ENCODE measurements at places on chromosomes 12 and 14.

- DNase-seq: no peak
Observed at GRCh38 chr12:130640496-130640895, 75.6 kb downstream of the RIMBP2 start.

GRCh38 chr14:70148351-70148750 lies 40.4 kb downstream of the SLC8A3 start:
- DNase-seq: no peak

GRCh38 chr12:455821-456220 lies 3.9 kb upstream of the B4GALNT3 start:
- no peak for DNase-seq

DNA sequence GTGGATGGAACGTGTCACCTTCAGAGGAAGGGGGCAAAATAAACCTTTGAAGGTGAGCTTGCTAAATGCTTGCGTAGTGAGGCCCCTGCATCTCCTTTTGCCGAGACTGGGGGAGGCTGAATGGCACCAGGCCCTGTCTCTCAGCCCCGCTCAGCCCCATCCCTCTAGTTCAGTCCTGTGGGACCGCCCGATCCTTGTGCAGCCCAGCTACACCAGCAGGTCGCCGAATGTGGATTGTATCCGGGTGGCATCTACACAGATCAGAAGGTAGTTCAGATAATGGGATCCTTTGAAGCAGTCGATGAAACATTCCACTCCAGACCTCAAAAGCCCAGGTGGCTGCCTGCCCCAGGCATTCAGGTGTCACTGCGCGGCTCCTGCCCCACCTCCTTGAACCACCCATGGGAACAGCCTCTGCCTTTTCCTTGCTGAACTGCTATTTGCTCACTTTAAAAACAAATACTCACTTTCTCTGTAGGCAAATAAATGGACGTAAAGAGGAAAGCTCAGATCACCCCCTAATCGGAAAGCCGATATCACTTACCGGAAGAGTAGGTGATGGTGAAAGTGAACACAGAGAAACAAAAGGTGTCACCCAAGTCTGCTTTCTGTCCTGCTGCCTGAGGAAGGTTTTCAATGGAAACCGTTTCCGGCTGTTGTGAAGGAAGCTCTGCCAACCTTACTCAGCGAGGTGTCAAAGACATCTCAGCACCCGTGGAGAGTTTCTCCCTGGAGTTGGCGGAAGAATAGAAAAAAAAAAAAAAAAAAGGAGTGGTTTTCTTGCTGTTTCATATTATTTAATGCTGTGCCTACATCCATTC lies 100.3 kb upstream of the NCOR2 start:
- no peak for DNase-seq

DNA sequence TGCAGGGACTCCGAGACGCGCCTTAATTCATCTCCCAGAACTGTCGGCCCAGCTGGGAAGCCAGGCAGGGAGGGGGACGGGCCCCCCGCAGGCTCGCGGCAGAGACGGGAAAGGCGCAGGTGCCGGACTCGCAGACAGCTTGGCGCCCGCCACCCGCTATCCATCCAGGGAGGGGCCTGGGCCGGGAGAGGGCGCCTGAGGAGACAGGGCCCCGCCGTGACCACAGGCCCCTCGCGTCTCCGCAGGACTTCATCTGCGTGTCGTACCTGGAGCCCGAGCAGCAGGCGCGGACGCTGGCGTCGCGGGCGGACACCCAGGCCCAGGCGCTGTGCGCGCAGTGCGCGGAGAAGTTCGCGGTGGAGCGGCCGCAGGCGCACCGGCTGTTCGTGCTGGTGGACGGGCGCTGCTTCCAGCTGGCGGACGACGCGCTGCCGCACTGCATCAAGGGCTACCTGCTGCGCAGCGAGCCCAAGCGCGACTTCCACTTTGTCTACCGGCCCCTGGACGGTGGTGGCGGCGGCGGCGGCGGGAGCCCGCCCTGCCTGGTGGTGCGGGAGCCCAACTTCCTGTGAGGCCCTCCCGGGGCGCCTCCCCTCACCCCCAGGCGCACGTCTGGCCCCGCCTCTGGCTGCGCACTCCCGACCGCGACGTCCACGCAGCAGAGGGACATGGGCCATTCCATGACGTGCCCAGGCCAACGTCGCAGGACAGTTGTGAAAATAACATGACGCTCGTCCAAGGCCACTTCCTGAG lies 60.6 kb downstream of the LGMN start:
- no peak for DNase-seq

DNA sequence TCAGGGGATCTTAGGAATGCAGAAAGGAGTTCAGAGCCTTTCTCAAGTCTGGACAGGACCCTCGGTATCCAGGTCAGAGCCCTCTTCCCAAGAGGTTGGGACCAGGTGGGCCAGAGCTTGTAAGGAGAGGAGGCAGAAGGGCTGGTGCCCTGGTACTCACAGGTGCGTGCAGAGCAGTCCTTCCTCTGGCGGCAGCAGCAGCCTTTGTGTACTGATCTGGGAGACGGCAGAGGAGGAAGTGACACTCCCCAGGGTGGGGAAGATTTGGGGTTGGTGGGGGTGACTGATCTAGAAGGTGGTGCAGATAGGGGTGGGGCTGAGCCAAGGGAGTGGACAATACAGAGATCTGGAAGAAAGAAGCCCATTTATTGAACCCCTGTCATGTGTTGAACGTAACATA lies at the start of gene ITGB7:
ITGB7 (minus strand) TSS at position 210 of the 400 bp plus-strand sequence. CDS start 6,808 bp downstream, outside the sequence.
- no peak for DNase-seq

DNA sequence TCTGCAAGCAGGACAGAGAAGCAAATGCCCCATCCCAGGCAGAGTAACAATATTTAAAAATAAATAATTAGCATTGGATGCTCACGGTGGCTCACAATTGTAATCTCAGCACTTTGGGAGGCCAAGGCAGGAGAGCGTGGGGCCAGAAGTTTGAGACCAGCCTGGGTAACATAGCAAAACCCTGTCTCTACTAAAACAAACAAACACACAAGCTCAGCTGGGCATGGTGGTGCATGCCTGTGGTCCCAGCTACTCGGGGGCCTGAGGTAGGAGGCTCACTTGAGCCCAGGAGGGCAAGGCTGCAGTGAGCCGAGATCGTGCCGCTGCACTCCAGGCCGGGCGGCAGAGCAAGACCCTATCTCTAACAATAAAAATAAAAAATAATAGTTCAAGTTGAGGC lies 74.7 kb upstream of the NCOR2 start:
- DNase-seq: no peak

DNA sequence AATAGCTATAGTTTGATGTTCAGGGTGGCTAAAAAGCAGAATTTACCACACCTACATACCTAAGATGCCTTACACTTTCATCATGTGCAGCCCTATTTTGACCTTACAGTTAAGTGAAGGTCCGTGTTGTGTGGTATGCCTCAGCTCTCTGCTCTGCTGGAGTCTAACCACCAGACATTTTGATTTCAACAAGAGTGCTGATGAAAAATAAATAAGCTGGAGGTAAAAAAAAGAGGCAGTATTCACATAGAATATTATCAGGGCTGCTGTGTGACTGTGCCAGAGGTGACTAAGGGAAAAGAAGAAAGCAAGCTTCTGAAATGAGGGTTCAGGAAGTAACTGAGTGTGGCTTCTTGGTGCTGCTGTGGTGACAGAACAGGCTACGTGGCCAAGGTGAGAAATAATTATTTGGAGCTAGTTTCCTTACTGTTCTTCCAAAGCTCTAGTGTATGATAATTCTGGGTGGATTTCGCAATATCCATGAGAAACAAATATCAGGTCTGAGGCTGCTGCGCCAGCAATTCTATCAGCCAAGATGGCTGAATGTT lies 188.8 kb downstream of the STXBP6 start:
- DNase-seq: no peak

Data from substantia nigra (tissue), 51 donors.